Mesendoderm (in vitro differentiated cells): ENCODE measurements at places on chromosomes 5 and 9.

DNA sequence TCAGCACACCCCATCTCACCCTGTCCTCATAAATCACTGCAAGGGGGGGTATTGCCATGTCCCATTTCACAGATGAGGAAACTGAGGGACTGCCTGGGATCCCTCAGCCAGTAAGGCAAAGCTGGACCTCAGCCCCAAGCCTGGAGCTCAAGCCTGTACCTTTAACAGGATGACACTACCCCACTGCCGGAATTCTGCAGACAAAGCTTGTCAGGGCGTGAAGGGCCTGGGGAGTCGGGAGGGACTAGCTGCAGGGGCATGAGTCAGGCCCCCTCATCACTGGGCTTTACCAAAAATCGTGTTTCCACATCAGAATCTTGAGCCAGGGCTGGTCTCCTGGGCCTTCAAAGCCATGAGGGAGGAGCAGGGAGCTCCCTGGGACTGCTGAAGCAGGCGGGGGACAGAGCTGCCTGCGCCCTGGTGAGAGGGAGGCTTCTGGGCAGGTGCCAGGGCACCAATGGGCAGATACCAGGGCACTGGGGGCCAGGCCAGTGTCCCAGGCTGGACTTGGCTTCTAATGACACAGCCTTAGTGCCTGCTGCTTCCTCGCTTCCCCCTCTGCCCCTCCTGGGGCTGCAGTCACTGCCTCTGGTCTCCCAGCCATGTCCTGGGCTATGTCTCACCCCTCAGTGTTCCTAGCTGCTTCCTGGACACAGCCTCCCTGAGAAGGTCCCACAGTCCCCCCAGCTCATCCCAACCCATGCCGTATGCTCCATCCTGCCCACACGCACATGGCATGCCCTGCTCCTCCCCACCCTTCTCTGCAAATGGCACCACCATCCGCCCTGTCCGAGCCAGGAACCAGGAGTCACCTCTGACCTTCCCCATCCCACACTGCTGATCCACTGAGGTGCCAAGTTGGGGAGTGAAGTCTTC is 80.7 kb downstream of the LMX1B start:
- no peak overlapping the region for H3K27ac ChIP-seq
- no peaks in the 10 kb centered on the region for H3K4me1 ChIP-seq
- no peak overlapping the region for H3K4me3 ChIP-seq
- H3K27me3 ChIP-seq: no peaks in the 10 kb centered on the region

GRCh38 chr9:91586282-91586681 is 162.7 kb upstream of the NFIL3 start:
- no peaks in the 10 kb centered on the region for H3K36me3 ChIP-seq
- H3K4me3 ChIP-seq: no peak overlapping the region
- no peaks in the 10 kb centered on the region for H3K4me1 ChIP-seq
- H3K27ac ChIP-seq: no peak overlapping the region
- DNase-seq: no peak

GRCh38 chr9:71177901-71178300 is 56.5 kb upstream of the TRPM3 start:
- H3K4me1 ChIP-seq: no peaks in the 10 kb centered on the region
- no peaks in the 10 kb centered on the region for H3K36me3 ChIP-seq
- DNase-seq: no peak
- H3K27me3 ChIP-seq: no peaks in the 10 kb centered on the region
- no peak overlapping the region for H3K27ac ChIP-seq

DNA sequence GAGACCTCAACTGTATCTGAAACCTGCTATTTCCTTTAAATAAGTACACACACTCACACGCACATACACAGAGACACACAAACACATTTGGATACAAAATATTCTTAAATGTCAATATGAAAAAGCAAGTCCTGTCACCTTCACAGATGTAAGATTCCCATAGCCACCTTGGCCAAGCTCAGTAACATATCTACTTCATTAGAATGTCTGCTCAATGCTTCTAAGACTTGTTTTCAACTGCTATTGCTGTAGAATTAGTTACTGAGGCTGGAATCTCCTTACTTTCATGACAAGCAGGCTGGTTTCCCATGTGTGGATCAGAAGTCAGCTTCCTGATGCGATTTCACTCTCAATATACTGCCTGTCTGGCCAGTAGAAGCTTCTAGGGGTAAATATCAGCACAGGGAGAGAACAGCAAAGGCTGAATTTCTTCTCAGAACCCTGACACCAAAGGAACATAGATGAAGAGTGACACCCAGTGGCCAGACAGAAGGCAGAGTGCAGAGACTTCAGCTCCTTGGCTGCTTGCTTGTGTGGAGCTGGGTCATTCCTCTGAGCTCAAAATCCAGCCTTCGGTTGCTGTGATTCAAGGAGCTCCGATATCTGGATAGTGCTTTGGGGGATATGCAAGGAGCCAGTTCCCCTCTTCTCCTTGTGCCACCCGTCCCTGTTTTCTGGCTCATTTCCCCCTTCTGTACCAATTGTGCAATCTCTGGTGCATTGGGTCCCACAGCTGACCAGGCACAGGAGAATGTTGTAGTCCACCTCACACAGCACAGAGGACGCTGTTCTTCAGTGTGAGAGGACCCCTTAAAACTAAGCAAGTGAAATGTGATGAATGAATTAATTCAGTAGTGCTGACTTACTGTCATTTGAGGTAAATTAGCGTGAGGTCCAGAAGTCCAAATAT is 26.6 kb upstream of the ABLIM3 start:
- H3K27ac ChIP-seq: no peak overlapping the region
- H3K4me1 ChIP-seq: no peaks in the 10 kb centered on the region
- no peaks in the 10 kb centered on the region for H3K27me3 ChIP-seq
- no peaks in the 10 kb centered on the region for H3K36me3 ChIP-seq
- peak; percentile 88 for DNase-seq
- H3K4me3 ChIP-seq: no peak overlapping the region

GRCh38 chr9:26058111-26058895 is 380.1 kb upstream of the TUSC1 start:
- no peaks in the 10 kb centered on the region for H3K27me3 ChIP-seq
- no peak for DNase-seq
- H3K27ac ChIP-seq: no peak overlapping the region
- no peaks in the 10 kb centered on the region for H3K4me1 ChIP-seq
- H3K4me3 ChIP-seq: no peak overlapping the region
- H3K36me3 ChIP-seq: no peaks in the 10 kb centered on the region

DNA sequence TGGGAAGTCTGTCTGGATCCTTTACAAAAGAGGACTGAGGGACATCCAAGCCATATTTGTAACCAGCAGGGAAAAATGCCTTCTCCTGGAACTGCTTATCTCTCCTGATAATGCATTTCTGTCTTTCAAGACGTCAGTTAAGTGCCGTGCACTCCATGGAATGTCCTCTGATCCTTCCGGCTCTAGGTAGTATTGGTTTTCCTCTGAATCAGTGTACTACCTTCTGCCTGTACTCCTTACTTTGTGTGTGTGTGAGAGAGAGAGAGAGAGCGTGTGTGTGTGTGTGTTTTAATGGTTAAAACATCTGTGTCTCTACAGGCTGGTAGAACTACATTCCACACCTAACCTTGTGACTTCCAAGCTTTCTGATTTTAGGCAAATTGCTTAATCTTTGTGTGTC is 89.9 kb downstream of the PIP5K1B start:
- peak; percentile 19 for DNase-seq
- no peak overlapping the region for H3K27ac ChIP-seq
- H3K36me3 ChIP-seq: no peaks in the 10 kb centered on the region
- H3K27me3 ChIP-seq: no peaks in the 10 kb centered on the region

DNA sequence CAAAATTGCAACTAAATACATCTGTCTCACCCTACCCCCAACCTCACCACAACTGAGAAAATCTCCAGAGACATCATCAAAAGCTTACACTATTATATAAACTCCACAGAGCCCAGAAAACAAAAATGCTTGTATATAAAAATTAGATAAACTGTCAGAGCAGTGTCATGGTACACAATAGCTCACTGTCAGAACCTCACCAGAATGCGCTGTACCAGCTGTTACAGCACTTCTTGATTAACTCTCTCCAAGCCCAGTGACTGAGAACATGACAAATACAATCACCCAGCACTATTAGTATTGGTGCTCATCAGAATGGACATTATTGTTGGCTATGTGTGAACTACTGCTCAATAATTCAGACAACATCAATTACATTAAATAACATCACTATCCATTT is 65.7 kb downstream of the ZDHHC21 start:
- no peaks in the 10 kb centered on the region for H3K27me3 ChIP-seq
- no peak overlapping the region for H3K27ac ChIP-seq
- no peaks in the 10 kb centered on the region for H3K36me3 ChIP-seq
- DNase-seq: no peak
- no peaks in the 10 kb centered on the region for H3K4me1 ChIP-seq
- no peak overlapping the region for H3K4me3 ChIP-seq

GRCh38 chr5:138725153-138725817 is 27.9 kb upstream of the CTNNA1 start:
- H3K27me3 ChIP-seq: no peaks in the 10 kb centered on the region
- peaks cover 9% of the 10 kb centered on the region for H3K4me1 ChIP-seq
- peak; percentile 97 for DNase-seq

GRCh38 chr9:14165376-14166035 is 148.4 kb downstream of the NFIB start:
- no peak overlapping the region for H3K27ac ChIP-seq
- no peak overlapping the region for H3K4me3 ChIP-seq
- H3K36me3 ChIP-seq: no peaks in the 10 kb centered on the region
- H3K4me1 ChIP-seq: no peaks in the 10 kb centered on the region

DNA sequence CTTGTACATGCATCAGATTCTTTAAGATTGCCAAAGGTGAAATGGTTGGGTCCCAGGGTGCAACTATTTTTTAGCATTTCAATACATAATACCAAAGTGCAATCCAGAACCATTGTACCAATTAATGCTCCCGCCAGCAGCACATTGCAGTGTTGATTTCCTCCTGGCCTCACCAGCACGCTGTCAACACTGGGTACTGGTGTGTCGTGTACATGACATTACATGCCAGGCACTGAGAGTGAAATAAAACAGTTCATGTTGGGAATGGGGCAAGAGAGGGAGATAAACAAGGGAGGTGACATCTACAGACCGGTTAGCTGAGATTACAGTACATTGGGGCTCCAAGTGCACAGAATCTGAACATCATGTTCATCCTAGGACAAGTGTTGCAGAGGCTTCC is 37.8 kb downstream of the HMGCS1 start:
- DNase-seq: no peak
- H3K36me3 ChIP-seq: no peaks in the 10 kb centered on the region
- no peak overlapping the region for H3K27ac ChIP-seq
- H3K4me1 ChIP-seq: no peaks in the 10 kb centered on the region

DNA sequence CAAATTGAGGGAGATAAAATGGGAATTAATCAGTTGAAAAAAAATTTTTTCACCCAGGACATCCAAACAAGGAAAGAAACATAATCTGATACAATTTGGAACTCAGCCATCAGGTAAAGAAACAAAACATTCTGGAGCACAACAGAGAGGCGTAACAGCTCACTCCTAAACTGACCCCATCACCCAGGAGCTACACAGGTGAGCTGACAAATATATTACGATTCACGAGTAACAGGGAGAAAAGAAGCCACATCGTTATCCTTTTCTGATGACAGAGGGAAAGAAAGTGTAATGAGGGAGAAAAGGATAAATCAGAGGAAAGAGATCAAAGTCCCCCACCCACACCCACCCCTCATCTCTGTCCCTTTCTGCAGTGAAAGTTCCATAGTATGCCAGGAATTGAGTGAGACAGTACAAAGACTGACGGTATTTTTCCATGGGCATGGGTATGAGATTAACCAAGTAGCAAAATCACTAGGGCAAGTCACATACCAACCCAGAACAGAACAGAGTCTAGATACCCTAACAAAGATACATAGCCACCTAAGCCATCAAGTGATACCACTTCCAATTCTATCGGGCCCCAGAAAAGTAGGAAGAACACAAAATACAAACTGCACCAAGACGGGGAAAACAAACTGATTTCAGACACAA is 45.4 kb downstream of the TMEM245 start:
- no peaks in the 10 kb centered on the region for H3K27me3 ChIP-seq
- no peak for DNase-seq
- H3K27ac ChIP-seq: no peak overlapping the region
- peaks cover 7% of the 10 kb centered on the region for H3K36me3 ChIP-seq

DNA sequence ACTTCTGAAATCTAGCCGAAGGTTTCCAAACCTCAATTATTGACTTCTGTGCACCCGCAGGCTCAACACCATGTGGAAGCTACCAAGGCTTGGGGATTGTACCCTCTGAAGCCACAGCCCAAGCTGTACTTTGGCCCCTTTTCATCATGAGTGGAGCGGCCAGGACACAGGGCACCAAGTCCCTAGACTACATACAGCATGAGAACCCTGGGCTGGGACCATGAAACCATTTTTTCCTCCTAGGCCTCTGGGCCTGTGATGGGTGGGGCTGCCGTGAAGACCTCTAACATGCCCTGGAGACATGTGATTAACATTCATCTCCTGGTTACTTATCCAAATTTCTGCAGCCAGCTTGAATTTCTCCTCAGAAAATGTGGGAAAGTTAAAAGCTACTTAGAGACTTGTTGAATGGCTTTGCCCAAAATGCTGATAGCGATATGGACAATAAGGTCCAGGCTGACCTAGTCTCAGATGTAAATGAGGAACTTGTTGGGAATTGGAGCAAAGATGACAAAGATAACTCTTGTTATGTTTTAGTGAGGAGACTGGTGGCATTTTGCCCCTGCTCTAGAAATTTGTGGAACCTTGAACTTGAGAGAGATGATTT is 34.1 kb upstream of the CPLANE1 start:
- no peaks in the 10 kb centered on the region for H3K27me3 ChIP-seq
- no peaks in the 10 kb centered on the region for H3K36me3 ChIP-seq
- H3K27ac ChIP-seq: no peak overlapping the region
- peak; percentile 42 for DNase-seq

DNA sequence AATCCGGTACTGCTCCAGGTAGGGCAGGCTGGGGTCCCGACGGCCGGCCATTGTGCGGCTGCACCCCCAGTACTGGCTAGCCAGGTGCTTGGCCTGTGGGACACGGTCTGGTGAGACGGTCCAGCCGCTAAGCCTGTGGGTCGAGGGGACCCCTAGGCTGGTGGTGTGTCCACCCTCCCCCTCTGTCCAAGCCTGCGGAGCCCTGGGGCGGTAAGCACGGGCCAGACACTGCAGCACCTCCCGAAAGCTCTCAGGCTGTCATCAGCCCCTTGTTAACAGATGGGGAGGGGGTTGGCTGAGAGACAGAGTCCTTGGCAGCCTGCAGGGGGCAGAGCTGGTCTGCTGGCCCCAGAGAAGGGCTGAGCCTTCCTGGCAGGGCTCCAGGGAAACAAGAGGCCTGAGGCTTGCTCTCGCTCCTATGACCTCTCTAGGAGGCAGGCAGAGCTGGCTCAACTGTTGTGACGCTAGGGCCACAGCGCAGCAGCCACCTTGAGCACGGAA is 11.8 kb upstream of the MRNIP start:
- no peaks in the 10 kb centered on the region for H3K4me1 ChIP-seq
- peak; percentile 80 for DNase-seq
- no peak overlapping the region for H3K27ac ChIP-seq
- no peaks in the 10 kb centered on the region for H3K27me3 ChIP-seq
- no peaks in the 10 kb centered on the region for H3K36me3 ChIP-seq
